ENCODE measurements at places on chromosomes 7 and 10. TPM values are rescaled to one million over a fixed set of nuclear protein-coding genes. Genes with fewer than 3 reads are reported as not detected.

- DNase-seq: peak; percentile 58
- H3K36me3 ChIP-seq: no peaks in the 10 kb centered on the region
- H3K27me3 ChIP-seq: no peaks in the 10 kb centered on the region
These were observed 83.9 kb downstream of the PIP4K2A start for GRCh38 chr10:22630234-22631174.

GRCh38 chr7:123751821-123752220, 3.0 kb upstream of the WASL start:
- peaks cover 19% of the 10 kb centered on the region for H3K4me1 ChIP-seq
- no peak for DNase-seq
- no peak overlapping the region for H3K4me3 ChIP-seq
- H3K27ac ChIP-seq: no peak overlapping the region

DNA sequence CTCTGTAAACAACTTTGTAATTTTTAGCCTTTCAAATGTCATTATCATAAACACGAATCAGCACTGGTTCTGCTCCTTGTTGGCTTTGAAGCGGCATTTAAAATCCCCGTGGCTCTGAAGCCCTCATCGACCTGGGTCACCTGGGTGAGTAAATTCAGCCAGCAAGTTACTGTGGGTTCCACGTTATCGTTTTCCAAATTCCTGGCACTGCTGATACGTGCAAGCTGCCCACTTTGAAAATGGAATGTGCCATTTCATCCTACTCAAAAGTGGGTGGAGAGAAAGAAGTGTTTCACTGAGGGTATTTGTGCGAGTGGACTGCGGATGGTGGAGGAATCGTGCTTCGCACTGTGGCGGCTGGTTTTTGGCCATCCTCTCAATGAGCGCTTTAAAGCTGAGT, 281.7 kb downstream of the KLF6 start:
- H3K27me3 ChIP-seq: no peaks in the 10 kb centered on the region
- no peaks in the 10 kb centered on the region for H3K36me3 ChIP-seq
- no peaks in the 10 kb centered on the region for H3K4me1 ChIP-seq
- no peak overlapping the region for H3K27ac ChIP-seq
- H3K4me3 ChIP-seq: no peak overlapping the region

- peaks cover 21% of the 10 kb centered on the region for H3K4me1 ChIP-seq
- H3K27ac ChIP-seq: no peak overlapping the region
- no peaks in the 10 kb centered on the region for H3K27me3 ChIP-seq
- no peak for DNase-seq
These were observed 134.0 kb downstream of the PRKAG2 start for GRCh38 chr7:151742713-151743480.

GRCh38 chr7:140671966-140672365, 779 bp upstream of the ADCK2 start:
- H3K27ac ChIP-seq: no peak overlapping the region
- H3K36me3 ChIP-seq: no peaks in the 10 kb centered on the region
- H3K27me3 ChIP-seq: no peaks in the 10 kb centered on the region
- peaks cover 45% of the 10 kb centered on the region for H3K4me1 ChIP-seq
- DNase-seq: no peak
- peak overlapping the region; percentile 52 for H3K4me3 ChIP-seq

ASIC3 gene
- 6.2 TPM for total RNA-seq

- no peaks in the 10 kb centered on the region for H3K36me3 ChIP-seq
- no peak for DNase-seq
- no peaks in the 10 kb centered on the region for H3K4me1 ChIP-seq
- H3K27me3 ChIP-seq: no peaks in the 10 kb centered on the region
- no peak overlapping the region for H3K4me3 ChIP-seq
These were observed 9.2 kb downstream of the OR2A5 start for GRCh38 chr7:144057954-144058353.

DNA sequence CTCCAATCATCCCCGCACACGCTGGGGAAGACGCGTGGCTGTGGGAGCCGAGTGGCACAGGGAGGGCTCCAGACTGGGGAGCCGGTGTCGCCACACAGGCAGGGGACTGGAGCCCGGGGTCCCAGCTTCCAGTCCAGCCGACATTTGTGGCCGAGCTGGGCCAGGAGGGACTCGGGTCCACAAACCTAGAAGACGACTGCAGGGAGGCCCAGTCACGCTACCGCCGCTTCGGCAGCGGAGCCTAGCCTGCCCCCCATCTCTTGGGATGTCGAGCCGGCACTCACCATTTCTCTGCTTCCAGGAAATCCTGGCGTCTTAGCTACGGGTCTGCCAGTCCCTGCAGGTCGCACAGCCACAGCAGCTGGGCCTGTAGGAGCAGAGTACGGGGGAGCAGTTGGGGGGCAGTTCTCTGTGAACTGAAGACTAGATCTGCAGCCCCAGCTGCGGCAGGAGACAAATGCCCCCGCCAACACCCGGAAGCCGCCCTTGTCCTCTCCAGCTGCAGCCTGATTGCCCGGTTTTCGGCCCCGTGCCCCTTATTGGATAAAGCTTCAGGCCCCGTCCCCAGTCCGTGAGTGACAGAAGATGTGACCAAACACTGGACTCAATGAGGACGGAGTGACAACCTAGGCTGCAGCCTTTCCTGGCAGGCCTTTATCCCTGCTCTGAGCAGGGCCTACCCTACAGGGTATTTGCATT, 270.7 kb downstream of the ZNF33B start:
- H3K4me1 ChIP-seq: no peaks in the 10 kb centered on the region
- H3K36me3 ChIP-seq: peaks cover 22% of the 10 kb centered on the region
- H3K4me3 ChIP-seq: peak overlapping the region; percentile 86
- H3K27me3 ChIP-seq: no peaks in the 10 kb centered on the region
- peak; percentile 94 for DNase-seq
- no peak overlapping the region for H3K27ac ChIP-seq

- no peak overlapping the region for H3K27ac ChIP-seq
- no peaks in the 10 kb centered on the region for H3K36me3 ChIP-seq
- no peaks in the 10 kb centered on the region for H3K27me3 ChIP-seq
- DNase-seq: no peak
- no peak overlapping the region for H3K4me3 ChIP-seq
These were observed 204.8 kb upstream of the MEOX2 start for GRCh38 chr7:15891151-15891881.

GRCh38 chr10:102773986-102774385, 30.2 kb downstream of the WBP1L start:
- no peaks in the 10 kb centered on the region for H3K36me3 ChIP-seq
- H3K4me1 ChIP-seq: peaks cover 34% of the 10 kb centered on the region
- no peak overlapping the region for H3K4me3 ChIP-seq

GRCh38 chr10:69407621-69408301, 9.0 kb downstream of the TACR2 start:
- peak overlapping the region; percentile 36 for H3K4me3 ChIP-seq
- peaks cover 38% of the 10 kb centered on the region for H3K4me1 ChIP-seq
- peak; percentile 82 for DNase-seq
- H3K36me3 ChIP-seq: peaks cover under 1% of the 10 kb centered on the region

GRCh38 chr10:70784471-70784870, 706 bp downstream of the TBATA start:
- no peak for DNase-seq
- H3K27ac ChIP-seq: no peak overlapping the region
- no peak overlapping the region for H3K4me3 ChIP-seq
- no peaks in the 10 kb centered on the region for H3K27me3 ChIP-seq

Measured in Karpas-422 (cell line).